Stimulated activated naive CD4-positive, alpha-beta T cell (primary cell): ENCODE measurements at places on chromosomes 13 and 19.

GRCh38 chr13:86403181-86403580 is 604.0 kb upstream of the SLITRK6 start:
- DNase-seq, result no peak

GRCh38 chr19:18109733-18110608 is 12.4 kb downstream of the MAST3 start:
- DNase-seq, result peak; percentile 41

DNA sequence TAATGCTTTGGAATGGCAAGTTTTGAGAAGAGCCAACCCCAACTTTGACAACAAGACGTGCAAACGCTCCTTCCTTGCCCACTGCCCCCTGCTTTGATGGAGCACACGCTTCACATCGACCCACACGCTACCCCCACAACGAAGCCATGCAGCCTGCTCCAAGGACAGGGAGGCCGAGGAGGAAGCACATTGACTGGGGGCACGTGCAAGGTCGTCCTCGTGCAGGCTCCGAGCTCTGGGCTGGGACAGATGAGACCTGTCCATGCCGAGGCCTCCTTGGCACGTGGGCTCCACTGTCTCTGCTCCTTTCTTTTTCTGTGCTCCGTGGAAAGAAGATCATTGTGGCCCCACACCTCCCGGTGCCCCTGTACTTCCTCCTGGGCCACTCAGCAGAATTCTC is 309.0 kb downstream of the TEX29 start:
- no peak for DNase-seq

DNA sequence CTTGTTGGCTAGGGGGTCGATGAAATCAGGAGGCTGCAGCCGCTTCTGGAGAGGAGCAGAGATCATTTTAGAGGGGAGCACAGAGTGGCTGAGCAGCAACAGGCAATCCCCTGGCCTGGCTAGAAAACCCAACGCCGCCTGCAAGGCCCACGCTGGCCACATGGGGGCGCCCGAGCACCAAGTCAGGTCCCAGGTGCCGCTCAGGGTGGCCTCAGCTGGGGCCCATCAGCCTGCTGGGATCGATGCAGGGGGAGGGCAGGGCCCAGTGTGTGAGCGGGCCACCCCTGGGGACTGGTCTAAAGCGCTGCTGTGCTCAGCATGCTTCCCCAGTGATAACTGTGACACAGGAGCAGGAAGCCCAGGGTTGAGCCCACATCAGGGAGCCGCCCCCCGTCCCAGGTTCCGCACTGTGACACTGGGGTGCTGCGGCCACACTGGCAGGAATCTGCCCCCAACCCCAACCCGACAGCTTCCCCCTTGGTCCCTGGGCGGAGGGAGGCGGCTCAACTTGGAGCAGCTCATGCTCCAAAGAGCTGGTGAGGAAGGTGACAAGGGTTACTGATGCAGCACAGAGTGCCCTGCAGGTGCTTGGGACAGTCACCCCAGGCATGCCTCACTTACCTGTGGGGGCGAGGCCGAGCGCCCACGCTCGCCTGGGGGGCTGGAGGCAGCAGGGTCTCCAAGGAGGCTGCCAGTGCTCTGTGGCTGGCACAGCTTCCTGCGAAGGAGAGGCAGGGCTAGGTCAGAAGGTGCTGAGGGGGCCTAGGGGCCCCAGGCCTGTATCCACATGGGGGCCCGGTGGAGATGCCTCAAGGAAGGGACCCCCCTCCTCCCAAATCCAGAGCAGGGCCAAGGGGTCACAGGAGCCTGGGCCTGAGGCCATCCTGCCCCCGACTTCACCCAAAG is 13.3 kb upstream of the ISYNA1 start:
- DNase-seq, result peak; percentile 79

DNA sequence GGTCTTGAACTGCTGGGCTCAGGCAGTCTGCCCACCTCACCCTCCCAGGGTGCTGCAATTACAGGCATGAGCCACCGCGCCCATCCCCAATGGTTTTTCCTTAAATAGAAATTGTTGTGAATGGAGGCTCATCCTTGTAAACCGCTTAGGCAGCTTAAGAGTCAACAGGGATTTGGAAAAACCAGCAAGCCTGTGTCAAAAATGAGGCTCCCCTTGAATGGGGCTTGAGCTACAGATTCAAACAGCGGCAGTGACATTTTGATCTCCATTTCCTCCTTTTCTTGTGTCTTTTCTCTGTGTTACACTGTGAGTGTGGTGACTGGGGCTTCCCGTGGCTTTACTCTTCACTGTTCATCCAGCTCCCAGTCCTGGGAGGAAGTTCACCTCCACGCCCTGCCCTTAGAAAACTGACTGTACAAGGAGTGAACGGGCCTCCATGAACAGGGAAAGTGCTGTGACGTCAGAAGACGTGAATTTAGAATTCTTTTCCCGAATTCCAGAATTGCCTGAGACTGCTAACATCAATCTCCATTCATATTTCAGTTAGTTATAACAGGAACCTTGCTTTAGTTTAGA is 15.3 kb upstream of the RAB8A start:
- DNase-seq, result no peak

DNA sequence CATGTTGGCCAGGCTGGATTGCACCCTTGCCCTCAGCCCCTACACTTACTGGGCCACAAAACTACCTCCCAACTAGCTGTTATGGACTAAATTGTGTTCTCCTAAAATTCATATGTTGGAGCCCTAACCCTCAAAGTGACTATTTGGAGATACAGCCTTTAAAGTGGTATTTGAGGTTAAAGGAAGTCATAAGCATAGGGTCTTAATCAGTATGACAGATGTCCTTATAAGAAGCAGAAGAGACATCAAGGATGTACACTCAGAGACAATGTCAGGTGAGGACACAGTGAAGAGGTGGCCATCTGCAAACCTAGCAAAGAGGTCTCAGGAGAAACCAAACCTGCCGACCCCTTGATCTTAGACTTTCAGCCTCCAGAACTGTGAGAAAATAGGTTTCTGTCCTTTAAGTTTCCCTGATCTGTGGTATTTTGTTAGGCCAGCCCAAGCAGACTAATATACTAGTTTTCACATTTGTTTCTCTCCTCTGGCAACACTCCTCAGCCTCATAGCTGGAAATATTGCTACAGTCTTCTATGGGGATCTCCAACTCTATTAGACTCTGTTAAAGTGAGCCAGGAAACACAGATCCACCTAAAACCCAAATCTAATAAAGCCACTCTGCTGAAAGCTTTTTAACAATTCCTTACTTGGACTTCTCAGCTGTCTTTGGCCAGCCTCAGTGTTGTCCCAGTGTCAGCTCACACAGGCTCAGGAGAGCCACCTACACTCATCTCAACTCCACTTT is 256.5 kb downstream of the TBC1D4 start:
- DNase-seq, result no peak

DNA sequence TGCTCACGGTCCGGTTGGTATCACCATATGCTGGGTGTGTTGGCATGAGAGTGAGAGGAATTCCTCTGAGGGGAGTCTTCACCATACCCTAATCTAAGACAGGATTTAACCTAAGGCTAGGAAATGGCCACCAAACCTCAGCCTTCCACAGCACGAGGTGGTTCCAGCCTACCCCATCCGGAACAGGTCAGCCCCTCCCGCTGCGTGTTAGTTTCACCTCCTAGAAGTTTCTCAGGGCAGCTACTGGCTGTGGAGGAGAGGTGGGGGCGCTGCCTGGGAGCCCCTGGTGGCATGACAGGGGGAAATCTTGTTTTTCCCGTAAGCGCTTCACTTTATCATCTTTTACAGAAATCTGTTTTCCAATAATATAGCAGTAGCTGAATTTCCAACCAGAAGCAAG is 55.1 kb downstream of the RGCC start:
- no peak for DNase-seq

- no peak for DNase-seq
These were observed 10.4 kb downstream of the IGLON5 start for GRCh38 chr19:51321799-51322198.

DNA sequence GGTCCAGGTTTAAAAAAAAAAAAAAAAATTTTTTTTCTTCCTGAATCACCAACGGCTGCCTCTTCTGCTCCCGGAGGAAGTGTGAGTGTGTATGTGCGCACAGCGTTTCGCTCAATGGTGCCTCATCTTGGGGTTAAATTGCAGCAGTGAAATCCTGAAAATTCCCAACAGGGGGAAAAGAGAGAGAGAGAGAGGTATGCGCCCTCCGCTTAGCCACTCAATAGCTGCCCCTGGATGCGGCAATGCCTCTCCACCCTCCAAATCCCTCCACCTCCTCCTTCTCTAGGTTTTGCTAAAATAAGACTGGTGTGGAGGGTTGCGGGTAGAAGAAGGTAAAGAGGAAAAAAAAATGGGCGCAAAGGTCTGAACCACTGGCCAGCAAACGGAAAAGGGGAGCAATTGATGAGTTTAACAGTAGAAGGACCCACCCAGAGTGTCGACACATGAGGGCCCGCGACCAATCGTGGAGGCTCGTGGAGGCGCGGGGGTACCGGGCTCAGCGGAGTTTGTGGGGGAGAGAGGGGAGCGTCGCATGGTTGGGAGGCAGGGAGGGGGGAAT is 853 bp upstream of the CACNA1A start:
- no peak for DNase-seq
